IMR-90 (cell line): ENCODE measurements at places on chromosomes 13 and 19.

- DNase-seq: no peak
Measured at GRCh38 chr19:827710-828321, at the start of gene AZU1. AZU1 (plus strand) TSS chr19:827837; CDS start chr19:827847, 10 bp downstream.

- DNase-seq: no peak
Measured at GRCh38 chr13:109118521-109118920, 489.1 kb downstream of the MYO16 start.

DNA sequence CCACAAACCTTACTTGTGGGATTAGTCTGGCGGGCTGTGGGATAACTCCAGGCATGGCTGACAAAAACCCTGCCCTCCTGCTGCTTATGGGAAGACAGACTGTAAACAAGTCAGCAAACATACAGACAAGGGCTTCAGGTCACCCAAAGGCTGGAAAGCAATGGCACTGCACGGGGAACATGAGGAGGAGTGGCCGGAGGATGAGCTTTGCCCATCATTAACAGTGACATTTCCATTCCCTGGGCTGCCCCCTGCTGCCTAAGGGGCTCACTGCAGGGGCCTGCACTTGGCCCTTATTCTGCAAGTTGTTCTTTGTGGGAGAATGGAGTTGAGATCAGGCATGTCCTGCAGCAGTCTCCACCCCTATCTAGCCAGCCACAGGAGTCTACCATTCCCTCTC lies 91.3 kb downstream of the UQCRFS1 start:
- no peak for DNase-seq

DNA sequence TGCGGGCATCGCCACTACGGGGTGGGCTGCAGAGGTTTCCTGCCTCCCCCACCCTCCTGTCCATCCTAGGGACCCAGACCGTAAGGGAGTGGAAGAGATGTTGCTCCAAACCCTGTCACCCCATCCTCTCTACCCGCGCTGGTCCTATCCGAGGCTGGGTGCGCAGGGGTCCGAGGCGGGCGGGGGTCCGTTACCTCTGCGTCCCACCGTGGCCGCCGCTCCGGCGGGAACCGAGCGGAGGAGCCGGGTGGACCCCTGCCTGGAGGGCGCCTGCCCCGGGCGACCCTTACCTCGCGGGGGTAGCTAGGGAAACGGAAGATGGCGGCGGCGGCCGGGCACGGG lies at the start of gene DGKH:
Gene DGKH, plus strand, starts transcription at position 307 of the 342 bp plus-strand sequence. CDS start 126 bp downstream, outside the sequence.
- no peak for DNase-seq

- no peak for DNase-seq
Measured at GRCh38 chr13:52615812-52616211, 26.4 kb upstream of the HNRNPA1L2 start.

DNA sequence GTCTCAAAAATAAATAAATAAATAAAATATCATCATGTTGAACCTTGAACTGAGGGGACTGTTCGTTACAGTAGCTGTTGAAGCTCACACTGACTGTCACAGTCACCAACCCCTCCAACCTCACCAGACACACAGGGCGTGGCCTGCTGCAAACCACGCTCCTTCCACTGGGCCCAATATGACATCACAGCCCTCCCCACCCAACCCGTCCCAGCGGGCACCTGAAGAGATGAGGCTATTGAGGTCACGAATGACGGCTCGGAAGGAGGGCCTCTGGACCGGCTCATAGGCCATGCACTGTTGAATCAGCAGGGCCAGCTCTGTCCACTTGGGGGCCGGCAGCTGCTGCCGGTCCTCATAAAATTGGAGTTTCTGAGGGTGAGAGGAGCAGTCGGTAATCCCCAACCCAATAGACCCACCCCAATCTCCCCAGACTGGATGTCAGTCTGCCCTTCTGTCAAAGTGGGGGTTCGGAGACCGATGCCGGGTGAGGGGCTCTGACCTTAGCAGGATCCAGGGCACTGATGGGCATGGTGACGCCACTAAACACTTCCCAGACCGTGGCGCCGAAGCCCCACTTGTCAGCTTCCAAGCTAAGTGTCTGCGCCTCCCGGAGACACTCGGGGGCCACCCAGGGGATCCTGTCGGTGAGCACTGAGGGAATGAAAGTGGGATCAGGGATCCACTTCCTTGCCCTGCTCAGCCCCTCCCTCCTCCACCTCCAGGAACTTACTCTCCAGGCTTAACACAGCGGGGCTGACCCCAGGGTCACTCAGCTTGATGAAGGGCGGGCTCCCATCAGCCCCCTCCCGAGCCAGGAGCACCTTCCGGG lies 13.2 kb downstream of the JAK3 start:
- DNase-seq: no peak

GRCh38 chr19:6774821-6775707 lies 2.6 kb downstream of the VAV1 start:
- no peak for DNase-seq

DNA sequence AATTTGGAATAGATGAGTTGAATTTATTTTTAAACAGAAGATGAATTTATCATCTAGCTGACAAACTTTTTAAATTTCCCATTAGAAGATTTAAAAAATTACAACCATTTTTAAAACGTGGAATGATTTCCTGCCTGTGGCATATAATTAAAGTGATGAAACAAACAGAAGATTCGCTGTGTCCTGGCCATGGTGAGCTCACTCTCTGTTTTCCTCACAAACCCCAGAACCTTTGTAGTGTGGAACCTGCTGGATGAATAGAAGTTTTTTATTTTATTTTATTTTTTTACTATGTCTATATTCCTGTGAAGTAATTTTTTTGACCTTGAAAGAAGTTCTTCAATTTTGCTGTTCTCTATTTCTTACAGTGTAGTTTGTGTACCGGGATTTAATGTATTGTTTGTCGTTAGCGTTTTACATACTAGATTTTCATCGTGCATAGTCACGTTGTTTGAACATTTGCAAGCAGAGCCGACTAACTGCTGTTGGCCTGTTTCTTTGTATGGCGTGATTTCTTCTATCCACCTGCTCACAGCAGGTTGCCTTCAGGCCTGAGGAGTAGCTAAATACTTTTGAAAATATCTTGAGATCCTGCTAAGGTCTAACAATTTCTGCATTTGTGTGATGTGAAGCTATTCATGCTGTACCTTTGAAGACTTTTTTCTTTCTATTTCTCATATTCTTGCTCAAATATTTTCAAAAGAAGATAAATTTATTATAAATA lies 149.2 kb downstream of the GGACT start:
- DNase-seq: no peak

- DNase-seq: peak; percentile 95
Measured at GRCh38 chr13:114124921-114125320, 7.5 kb downstream of the RASA3 start.
